ENCODE measurements at places on chromosomes 3 and 15.

- DNase-seq, result no peak
Observed at GRCh38 chr15:72358121-72358520, 17.7 kb downstream of the HEXA start.

GRCh38 chr15:36925049-36925448 lies 175.3 kb downstream of the MEIS2 start:
- DNase-seq, result no peak

DNA sequence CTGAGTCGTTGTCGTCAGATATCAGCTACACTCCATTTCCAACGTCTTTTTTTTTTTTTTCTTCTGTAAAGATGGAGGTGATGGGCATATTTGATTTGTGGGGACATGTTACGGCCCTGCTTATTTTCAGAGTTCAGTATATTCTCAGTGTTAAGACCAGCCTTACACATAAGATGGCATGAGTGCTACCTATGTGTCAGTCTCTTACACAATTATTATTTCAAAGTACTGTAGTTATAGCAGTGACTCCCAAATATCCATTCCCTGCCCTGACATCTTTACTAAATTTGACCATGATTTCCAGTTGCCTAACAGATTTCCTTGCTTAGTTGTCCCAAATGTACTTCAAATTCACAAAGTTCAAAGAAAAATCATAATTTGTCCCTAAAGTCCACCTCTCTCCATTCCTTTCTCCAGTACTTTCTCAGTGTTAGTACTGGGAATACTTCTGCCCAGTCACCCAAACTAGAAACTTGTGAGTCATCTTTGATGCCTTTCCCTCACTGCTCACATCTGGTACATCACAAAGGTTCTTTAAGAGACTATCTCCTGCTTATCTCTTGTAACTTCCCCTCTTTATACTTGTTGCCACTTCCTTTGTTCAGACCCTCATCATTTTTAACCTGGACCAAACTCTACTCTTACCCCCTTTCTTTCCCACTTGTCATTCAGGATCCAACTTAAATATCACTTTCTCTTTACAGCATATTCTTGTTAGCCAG lies 67.0 kb downstream of the ZNF609 start:
- DNase-seq, result no peak

GRCh38 chr3:11953350-11953749 lies 50.8 kb upstream of the SYN2 start:
- no peak for DNase-seq

- DNase-seq, result no peak
Observed at GRCh38 chr3:158103081-158103886, 2.9 kb downstream of the SHOX2 start.

GRCh38 chr3:149271669-149272068 lies 50.0 kb upstream of the CP start:
- DNase-seq, result no peak
